ENCODE measurements at places on chromosomes 1 and 21.

- no peak for DNase-seq
Measured at GRCh38 chr1:51818487-51818886, 60.0 kb downstream of the NRDC start.

GRCh38 chr1:33141781-33142180 lies 40.1 kb downstream of the TRIM62 start:
- no peak for DNase-seq

DNA sequence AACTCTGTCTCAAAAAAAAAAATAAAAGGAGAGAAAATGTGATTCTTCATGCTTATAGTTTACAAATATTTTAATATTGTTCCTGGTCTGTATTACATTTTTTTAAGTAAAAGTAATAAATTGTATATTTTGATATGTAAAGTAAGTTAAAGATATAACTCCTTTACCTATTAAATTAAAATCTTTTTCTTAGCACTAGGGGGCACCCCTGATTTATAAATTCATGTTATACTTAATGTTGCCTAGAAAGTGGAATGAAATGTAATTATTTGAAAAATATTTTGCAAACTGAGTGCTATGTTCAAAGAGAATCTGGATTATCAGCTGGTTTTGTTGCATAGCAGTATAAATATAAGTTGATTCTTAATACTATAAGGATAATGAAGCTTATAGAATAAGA lies 49.2 kb downstream of the RALGPS2 start:
- no peak for DNase-seq

DNA sequence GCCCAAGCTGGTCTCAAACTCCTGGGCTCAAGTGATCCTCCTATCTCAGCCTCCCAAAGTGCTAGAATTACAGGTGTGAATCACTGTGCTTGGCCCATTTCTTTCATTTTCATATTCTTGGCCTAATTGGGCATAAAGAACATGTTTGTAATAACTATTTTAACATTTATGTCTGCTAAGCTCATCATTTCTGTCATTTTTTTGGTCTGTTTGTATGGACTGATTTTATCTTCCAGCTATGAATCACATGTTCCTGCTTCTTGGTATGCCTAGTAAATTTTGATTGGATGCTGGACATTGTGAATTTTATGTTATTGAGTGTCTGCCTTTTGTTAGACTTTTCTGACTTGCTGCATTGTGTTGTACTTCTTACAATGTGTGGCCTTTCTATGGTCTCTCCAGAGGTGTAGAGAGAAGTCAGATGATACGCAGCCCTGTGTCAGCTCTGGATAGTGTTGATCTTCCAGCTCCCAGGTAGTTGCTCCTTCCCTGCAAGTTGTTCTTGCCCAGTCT lies 39.0 kb upstream of the PPM1J start:
- no peak for DNase-seq

- DNase-seq = no peak
Measured at GRCh38 chr1:12600880-12601633, 17.0 kb downstream of the DHRS3 start.

DNA sequence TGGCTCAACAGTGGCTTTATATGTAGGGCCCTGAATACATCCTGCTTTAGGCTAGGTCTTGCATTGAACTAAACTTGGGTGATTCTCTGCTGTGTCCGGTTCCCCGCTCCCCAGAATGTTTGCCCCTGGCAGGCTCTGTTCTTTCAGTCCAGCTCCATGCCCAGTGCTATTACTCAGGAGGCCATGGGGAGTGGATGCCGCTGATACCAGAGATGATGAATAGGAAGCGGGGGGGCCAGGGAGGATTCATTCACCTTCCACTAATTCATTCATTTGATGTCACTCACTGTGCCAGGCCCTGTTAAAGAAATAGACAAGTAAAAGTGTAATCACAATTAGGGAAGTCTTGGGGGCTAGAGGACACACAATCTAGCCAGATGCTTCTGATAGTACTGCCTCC lies 83.8 kb downstream of the TMEM53 start:
- DNase-seq = no peak

DNA sequence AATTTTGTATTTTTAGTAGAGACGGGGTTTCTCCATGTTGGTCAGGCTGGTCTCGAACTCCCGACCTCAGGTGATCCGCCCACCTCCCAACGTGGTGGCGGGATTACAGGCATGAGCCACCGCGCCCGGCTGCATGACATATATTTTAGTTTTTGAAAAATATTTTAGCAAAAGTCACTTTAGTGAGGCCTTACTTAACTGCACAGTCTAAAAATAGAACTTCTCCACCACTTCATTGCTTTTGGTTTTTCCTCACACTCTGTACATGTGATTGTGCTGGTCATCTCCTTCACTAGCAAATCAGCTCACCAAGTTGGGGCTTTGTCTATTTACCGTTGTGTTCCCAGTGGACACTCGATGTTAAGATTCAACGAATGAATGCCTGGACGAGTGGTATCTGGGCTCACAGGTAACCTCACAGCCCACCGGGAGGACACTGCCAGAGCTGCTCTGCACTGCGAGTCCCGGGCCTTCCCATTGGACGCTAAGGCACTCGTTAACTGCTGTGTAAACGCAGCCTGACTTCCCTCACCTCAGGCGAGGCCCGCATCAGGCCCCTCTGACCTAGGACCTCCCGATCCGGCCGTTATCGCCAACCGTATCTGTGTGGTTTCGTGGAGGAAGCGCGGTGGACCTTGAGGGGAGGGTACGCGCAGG lies 14.0 kb upstream of the ZNF692 start:
- no peak for DNase-seq

- DNase-seq = no peak
Measured at GRCh38 chr1:66981679-66982078, 56.9 kb downstream of the MIER1 start.

Measured in iPS DF 19.7 (cell line).